ENCODE measurements at places on chromosomes 4 and X.

DNA sequence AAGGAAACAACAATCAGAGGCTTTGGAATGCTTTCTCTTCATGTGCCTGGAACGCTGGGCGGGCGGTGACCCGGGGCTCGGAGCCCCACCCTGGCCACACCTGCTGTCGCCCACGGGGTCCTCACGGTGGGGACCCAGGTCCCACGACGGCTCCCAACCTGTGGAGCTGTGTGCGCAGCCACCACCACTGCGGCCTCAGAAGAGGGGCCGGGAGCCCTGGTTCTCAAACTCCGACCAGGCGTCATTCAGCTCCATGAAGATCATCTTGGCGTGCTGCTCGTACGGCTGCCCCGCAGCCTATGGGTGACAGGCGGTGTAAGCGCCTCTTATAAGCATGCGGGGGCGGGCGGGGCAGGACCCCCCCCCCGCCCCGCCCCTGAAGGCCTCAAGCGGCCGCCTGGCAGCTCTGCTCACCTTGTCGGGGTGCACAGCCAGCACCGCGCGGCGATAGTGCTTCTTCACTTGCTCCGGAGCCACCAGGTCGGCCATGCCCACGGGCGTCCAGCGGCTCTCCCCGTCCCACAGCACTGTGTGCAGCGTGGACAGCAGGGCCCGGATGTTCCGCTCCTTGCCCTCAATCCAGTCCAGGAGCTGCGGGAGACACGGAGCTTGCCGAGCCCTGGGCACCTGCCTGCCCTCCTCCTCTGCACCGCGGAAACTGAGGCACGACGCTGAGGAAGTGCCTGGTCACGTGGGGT, 23.7 kb upstream of the CPLX1 start:
- no peak for DNase-seq

DNA sequence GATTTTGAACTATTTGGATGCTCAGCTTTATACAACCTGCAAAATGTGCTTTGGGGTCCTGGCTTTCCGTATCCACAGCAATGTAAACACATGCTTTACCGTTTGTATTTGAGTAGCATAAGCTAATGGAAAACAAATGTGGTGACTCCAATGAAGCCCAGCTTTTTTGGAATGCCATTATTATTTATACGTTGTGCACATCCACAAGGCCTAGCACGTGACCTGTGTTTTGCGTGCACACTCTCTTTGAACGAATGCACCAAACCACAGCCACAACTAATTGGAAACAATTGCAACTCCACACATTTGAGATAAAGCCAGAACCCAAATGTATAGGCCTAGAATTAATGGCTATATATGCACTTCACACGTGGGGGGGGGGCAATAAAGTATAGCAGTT, 189.5 kb upstream of the GPC4 start:
- DNase-seq, result no peak

DNA sequence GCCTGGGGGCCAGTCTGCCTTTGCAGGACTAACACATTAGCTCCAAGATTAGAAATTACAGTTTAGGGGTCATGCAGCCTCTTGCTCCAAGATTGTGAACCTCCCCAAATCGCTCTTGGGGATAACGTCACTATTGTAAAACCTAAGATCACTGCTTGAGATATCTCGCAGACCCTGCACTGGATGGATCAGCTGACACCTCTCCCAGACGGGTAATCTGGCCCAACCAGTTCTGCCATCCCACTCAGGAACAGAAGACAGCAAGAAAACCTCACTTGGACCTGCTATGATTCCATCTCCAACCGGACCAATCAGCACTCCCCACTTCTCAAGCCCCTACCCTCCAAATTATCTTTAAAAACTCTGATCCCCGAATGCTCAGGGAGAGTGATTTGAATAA, 431.2 kb downstream of the GPM6A start:
- DNase-seq, result no peak

GRCh38 chr4:104211657-104212056, 283.0 kb downstream of the CXXC4 start:
- no peak for DNase-seq

- DNase-seq, result no peak
Observed at GRCh38 chr4:170242471-170242870, 152.7 kb upstream of the AADAT start.

DNA sequence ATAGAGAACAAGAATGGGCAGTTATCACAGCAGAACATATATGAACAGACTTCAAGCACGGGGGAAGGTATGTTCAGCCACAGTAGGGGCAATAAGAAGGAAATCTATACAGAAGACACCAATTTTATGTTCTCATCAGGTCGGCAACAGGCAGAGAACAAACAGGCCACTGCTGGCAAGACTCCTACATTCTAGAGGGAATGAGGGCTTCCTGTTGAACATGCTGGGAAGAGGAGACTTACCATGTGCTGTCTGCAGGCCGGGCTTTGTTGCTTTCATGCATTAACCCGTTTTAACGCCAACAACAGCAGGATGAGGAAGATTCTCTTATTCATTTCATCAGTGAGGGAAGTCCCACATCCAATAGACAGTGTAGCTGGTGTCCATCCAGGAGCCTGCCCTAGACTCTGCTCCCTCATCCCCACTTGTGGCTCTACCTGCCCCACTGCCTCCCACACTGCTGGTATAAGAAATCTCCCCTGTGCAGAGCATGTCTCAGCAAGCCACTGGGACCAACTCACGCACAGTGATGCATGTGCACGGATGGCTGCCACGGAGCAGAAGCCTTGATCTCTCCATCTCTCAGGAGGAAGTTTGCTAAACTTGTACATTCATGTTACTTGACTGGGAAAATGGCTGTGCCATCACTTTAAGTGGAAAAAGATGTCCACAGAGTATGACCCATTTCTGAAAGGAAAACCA, 84.5 kb downstream of the ACOX3 start:
- DNase-seq, result no peak

- no peak for DNase-seq
Observed at GRCh38 chr4:153275380-153276276, 68.9 kb upstream of the MND1 start.

- DNase-seq, result no peak
Observed at GRCh38 chr4:118313098-118313497, 39.7 kb downstream of the PRSS12 start.

- peak; percentile 23 for DNase-seq
Observed at GRCh38 chrX:41336447-41336846, 2.5 kb downstream of the DDX3X start.

- no peak for DNase-seq
Observed at GRCh38 chr4:126124818-126125217, 810.1 kb downstream of the FAT4 start.

- peak; percentile 16 for DNase-seq
Observed at GRCh38 chrX:30141966-30142365, 73.4 kb upstream of the MAGEB2 start.

DNA sequence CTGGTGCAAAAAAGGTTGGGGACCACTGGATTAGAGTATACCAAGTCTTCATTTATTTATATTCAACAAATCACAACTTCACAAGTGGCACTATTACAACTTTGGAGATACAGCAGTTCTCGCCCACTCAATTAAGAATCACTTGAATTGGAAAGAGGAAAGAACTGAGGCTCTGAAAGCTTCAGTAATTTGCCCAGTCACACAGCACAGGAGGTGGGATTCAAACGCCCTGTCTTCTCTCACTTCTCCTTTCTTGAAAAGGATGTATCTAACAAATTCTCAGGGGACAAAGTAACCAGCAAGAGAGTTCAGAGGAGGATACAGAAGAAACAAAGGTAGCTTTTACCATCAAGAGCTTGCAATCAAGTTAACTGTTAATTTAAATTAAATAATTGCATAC, 12.4 kb downstream of the SMIM14 start:
- no peak for DNase-seq

DNA sequence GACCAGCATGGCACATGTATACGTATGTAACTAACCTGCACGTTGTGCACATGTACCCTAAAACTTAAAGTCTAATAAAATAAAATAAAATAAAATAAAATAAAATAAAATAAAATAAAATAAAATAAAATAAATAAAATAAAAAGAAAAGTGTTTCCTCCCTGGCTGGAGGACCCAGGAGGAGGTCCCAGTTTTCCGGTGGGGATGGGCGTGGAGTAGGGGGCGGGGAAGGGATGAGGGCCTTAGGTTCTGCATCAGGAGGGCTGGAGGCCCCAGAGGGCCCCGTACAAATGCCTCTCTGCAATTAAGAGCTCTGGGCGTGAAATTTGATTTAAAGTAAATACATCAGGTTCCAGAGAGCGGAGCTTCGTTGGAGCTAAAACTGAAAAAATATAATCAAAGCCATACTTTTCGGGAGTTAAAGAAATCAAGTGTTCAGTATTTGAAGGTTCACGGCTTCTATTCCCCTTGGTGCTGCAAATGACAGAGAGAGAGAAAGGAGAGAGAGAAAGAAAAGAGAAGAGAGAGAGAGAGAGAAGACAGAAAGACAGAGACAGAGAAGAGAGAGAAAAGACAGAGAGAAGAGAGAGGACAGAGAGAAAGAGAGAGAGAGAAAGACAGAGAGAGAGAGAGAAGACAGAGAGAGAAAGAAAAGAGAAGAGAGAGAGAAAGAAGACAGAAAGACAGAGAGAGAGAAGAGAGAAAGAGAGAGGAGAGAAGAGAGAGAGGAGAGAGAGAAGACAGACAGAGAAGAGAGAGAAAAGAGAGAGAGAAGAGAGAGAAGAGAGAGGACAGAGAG, 8.7 kb upstream of the SHOX start:
- no peak for DNase-seq

DNA sequence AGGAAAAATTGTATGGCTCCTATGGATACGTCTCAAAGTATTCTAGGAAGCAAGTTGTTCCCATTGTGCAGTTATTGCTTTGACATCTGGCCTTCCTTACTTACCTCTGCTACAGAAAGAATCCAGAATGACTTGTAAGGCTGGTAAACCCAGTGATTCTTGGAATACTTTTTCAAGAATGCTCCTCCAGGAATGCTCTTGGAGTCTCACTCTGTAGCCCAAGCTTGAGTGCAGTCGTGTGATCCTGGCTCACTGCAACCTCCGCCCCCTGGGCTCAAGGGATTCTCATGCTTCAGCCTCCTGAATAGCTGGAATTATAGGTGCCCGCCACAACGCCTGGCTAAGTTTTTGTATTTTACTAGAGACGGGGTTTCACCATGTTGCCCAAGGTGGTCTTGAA, 38.1 kb downstream of the GAB1 start:
- DNase-seq, result no peak

DNA sequence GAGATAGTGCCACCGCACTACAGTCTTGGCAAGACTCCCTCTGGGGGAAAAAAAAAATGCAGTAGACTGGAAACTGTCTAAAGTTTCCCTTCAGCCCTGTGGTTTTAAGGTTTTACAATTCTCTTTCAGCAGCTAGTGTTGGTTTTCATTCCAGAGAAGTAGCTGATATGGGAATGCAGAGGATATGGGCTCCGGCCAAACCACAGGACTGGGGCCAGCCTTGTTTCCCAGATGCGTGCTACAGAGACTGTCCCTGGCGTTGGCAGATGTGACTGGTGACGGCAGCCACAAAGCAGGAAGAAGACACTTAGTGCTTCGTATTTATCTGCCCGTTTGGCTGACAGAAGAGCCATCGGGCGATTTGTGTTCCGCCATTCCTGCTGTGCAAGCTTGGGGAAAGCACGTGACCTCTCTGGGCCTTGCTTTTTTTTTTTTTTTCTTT, 43.2 kb downstream of the ZBTB49 start:
- no peak for DNase-seq

DNA sequence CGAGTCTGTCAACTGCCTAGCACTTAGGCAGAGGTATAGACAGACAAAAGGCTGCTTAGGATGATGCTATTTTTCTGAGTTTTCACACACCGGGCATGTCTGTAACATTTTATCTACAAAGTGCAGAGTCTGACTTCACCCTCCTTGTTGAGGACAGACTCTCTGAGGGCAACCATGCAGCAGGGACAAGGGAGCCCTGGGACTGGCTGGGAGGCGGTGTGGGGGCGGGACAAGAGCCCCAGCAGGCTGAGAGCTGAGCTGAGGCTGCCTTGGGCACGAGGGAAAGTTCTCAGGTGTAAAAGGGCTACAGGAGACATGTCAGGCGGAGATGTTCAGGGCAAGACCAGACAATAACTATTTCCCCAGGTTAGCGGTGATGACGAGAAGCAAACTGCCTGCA, 81.6 kb downstream of the GATB start:
- DNase-seq, result no peak

- no peak for DNase-seq
Observed at GRCh38 chrX:73563738-73564068, 706 bp downstream of the CHIC1 start.

- DNase-seq, result no peak
Observed at GRCh38 chr4:1510931-1511330, 104.7 kb upstream of the NKX1-1 start.

- no peak for DNase-seq
Observed at GRCh38 chrX:72041176-72041575, 90.5 kb downstream of the RTL5 start.

- DNase-seq, result no peak
Observed at GRCh38 chrX:37993176-37993575, 13.2 kb upstream of the SYTL5 start.

GRCh38 chrX:147738265-147738664, 173.5 kb upstream of the FMR1 start:
- peak; percentile 43 for DNase-seq

DNA sequence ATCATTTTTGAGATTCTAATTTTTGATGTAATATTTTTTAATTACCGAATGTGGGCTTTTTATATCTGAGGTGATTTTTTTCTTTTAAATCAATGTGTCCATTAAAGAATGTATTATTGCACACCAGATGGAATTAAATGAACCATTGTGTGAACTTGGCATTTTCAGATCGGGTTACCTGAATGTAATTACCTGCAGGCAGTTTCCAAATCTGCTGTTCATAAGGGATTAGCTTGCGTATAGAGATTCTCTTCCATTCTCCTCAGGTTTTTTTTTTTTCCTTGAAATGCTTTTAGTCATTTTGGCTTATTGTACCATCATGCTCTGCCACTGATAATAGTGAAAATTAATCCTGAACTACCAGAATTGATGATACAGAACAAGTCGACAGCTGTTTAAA, 511.5 kb upstream of the ATOH1 start:
- no peak for DNase-seq

DNA sequence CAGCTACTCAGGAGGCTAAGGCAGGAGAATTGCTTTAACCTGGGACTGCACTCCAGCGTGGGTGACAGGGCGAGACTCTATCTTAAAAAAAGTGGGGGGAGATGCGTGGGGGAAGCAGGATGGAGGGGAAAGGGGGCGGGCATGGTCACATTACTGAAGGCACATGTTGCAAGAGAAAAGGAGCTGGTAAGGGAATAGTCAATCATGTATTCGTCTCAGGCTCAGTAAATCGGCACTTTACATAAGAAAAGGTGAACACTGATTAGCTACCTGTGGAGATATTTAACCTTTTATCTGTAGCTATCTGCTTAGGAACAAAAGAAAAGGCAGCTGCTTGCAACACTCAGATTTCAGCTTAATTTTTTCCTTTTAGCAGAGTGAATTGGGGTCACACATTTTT, 132.5 kb downstream of the PLS3 start:
- no peak for DNase-seq

- peak; percentile 21 for DNase-seq
Observed at GRCh38 chrX:20060961-20061748, 55.6 kb downstream of the MAP7D2 start.

- DNase-seq, result no peak
Observed at GRCh38 chrX:9902656-9903055, 64.5 kb upstream of the CLDN34 start.

DNA sequence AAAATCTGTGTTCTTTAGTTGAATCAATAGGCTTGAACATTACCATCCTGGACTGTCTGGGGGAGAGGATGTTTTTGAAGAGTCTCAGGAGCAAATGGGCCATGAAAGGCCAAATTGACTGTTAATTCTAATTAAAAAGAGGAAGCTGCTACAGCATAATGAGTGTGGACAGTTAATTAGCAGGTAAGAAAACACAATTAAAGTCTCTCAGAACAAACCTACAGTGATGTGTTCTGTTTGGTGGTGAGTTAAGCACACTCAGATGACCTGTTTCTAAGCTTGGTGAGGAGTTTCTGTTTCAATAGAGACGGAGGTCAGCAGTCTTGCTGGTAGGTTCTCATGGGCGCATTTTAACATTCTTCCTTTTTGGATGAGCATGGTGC, 68.1 kb downstream of the DRD5 start:
- no peak for DNase-seq

Data from activated CD8-positive, alpha-beta T cell treated with anti-CD3 and anti-CD28 coated beads, Interleukin-2, amount 10 ng/mL, durations not matched to agents 7 days and 5 days (primary cell).